RKO (cell line): ENCODE measurements at places on chromosomes 5 and 9.

- DNase-seq, result no peak
These were observed 25.7 kb downstream of the DRD1 start for GRCh38 chr5:175418251-175418650.

- no peak for DNase-seq
These were observed 165.6 kb upstream of the CCDC152 start for GRCh38 chr5:42591015-42591414.

- peak; percentile 54 for DNase-seq
These were observed 35.4 kb downstream of the UBE2R2 start for GRCh38 chr9:33852216-33852826.

- peak; percentile 12 for DNase-seq
These were observed 18.3 kb upstream of the TNFSF15 start for GRCh38 chr9:114824110-114824509.

DNA sequence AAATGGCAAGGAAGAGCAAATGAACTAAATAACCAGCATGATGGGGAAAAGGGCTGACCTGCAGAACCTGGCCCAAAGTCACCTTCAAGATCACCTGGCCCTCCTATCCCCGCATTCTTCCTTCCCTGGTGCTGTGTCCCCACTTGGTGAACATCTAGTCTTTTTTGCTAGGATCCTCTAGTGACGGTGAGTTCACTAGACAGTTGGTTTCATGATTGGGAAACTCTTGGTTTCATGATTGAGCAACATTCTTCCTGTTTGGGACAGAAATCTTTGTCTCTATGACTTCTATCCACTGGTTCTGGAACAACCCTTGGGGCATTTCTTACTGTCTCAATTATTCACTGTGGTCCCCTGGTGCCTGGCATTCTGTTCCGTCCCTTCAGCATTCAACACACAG, 50.2 kb upstream of the DAB2IP start:
- peak; percentile 26 for DNase-seq
